ENCODE measurements at places on chromosomes 11 and 22. TPM values are rescaled to one million over a fixed set of nuclear protein-coding genes. Genes with fewer than 3 reads are reported as not detected.

DNA sequence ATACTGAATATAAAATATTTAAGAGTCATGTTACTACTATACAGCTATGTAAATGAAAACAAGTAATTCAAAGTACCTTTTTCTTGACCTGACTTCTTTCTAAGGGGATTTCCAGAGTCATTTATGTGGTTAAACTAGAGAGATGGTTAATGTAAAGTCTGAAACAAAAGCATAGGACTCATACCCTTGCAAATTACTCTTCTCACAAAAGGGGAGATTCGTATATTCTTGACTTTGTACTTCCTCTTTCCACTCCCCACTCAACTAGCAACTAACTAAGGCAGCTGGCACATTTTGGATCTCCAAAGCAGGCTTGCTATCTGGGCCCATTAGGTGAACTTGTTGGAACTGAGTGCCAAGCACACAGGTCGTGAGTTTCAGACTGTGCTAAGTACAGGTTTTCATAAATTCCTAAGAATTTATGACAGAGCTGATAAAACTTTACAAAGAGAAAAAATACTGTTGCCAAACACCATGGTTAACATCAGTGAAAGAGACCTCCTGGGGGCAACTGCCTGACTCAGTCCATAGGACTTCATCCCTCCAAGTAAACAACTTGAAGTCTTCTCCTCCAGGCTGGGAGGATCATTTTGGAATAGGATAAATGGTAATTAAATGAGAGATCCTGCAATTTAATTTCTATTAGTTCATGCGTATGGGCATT is 77.0 kb upstream of the DDI1 start:
- H3K4me3 ChIP-seq: no peak overlapping the region
- DNase-seq: no peak
- no peaks in the 10 kb centered on the region for H3K27me3 ChIP-seq
- H3K36me3 ChIP-seq: no peaks in the 10 kb centered on the region

GRCh38 chr11:83159902-83160865 is 3.3 kb downstream of the PCF11 start:
- peak overlapping the region; percentile 99 for H3K27ac ChIP-seq
- DNase-seq: no peak
- peaks cover 11% of the 10 kb centered on the region for H3K36me3 ChIP-seq

DNA sequence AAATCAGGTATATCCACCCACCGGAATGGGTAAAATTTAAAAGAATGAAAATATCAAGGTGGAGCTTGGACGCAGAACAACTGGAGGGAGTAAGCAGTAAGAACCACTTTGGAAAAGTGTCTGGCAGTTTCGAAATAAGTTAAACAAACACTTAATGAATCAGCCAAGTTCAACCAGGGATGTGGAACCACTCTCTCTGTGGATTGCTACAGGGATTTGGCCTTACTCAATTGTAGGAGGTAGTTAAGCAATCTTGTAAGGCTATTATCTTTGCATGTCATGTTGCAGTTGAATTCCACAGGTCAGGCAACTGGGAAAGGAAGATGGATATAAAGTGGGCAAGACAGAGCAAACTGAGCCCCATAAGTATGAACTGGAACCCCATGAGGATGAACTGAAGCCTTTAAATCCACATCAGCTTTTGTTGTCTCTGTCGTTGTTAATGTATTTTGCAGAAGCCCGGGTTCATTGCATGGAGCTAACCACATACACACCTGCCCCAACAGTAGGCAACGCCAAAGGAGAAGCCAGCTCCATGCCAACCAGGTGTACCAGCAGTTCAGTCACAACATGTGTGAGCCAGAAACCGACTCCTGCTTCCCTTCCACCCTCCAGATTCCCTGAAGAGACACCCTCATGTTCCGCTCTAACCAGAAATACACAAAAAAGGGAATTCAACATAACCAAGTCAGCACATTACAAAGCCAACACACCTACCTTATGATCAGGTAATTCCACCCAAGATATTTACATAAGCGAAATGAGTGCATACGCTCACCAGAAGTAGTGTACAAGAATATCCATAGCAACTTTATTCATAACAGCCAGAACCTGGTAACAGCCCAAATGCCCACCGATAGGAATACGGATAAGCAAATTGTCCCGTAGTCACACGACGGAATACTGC is 8.0 kb upstream of the SLC43A3 start:
- no peak for DNase-seq
- H3K4me1 ChIP-seq: no peaks in the 10 kb centered on the region
- no peaks in the 10 kb centered on the region for H3K27me3 ChIP-seq
- H3K27ac ChIP-seq: no peak overlapping the region
- H3K36me3 ChIP-seq: no peaks in the 10 kb centered on the region
- no peak overlapping the region for H3K4me3 ChIP-seq

Gene UPK3A
- not detected for total RNA-seq

Gene NOX4
- total RNA-seq: 125 TPM

Gene PDE2A
- 403 TPM for total RNA-seq

DNA sequence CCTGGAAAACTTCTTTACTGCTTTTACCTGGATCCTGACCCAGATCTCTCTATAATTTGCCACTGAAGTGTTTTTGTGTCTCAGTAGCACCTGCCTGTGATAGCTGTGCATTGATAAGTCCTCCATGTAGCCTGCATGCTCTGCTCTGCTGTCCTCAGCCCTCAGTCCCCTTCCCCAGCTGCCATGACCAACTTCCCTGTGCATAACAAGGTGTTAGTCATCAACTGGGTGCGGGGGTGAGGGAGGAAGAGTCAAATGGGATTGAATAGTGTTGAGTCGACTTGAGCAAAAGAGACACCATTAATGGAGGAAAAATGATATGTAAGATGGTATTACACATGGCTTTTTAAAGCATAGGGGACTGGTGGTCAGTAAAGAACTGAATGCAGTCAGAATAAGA is 92.2 kb upstream of the PLET1 start:
- DNase-seq: no peak
- no peaks in the 10 kb centered on the region for H3K27me3 ChIP-seq
- H3K36me3 ChIP-seq: no peaks in the 10 kb centered on the region

Gene NPTXR
- 46.3 TPM for total RNA-seq

Gene PANX2
- 0.32 TPM for total RNA-seq

DNA sequence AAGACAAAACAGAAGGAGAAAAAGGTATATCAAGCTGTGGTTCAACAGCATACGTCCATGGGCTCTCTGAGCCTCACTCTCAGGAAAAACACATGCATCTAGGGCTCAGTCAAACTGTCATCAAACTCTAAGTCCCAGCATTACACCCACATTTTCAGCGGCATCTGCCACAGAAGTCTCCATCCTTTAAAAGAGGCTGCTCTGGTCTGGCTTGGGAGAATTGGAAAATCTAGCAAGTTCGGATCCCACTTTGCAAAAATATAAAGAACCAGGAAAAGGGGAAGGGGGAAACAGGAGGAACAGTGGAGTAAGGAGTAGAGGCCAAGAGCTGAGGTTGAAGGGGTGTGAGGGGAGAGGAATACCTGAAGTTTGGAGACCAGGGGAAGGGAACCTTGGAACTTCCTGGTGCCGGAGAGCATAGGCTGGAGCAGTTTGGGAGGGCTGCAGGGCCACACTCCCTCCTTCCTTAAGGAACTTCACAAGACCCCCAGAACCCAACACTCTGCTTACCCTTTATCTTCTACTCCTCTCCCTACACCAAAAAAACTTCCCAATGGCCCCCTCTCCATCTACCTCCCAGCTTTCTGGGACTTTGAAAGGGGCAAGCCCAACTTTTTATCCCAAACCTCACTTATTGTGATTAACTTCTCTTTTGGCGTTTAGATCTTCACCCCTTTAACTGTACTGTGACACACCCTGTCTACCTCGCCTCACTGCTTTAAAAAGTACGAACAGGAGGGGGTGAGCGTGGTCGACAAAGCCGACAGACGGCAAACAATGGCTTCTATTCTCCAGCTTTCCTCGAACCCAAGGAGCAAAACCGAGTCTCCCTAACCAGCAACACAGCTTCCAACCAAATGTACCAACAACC is 4.0 kb downstream of the PAX6 start:
- H3K4me3 ChIP-seq: no peak overlapping the region
- H3K27ac ChIP-seq: no peak overlapping the region
- H3K27me3 ChIP-seq: peaks cover 72% of the 10 kb centered on the region
- H3K4me1 ChIP-seq: peaks cover 29% of the 10 kb centered on the region

Gene CEND1
- total RNA-seq: not detected

DNA sequence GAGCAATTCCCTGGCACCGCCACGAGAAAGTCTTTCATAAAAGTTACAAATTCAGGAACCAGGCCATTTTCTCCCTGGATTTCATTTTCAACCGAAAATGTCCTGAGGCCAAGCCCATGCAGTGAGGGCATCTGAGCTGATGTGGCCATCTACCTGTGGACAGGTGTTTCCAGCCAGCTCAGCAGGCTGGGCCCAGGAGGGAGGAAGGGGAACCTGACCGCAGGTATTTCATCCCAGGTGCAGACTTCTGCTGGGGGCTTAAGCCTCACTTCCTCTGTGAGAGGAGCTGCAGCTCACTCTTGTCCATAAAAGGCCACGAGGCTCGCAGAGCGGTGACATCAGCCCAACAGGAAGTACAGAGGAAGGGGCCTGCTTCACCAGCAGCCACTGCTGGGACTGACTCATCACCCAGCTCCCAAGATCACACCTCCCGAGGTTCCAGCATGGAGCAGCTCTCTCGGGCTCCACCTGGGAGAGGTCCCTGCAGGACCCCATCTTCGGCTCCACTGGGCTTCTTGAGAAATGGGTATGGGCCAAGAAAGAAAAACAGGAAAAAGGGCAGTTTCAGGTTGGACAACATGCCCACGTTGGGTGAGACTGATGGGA is 56.4 kb downstream of the MYH9 start:
- peak overlapping the region; percentile 40 for H3K4me3 ChIP-seq
- no peaks in the 10 kb centered on the region for H3K27me3 ChIP-seq

GRCh38 chr11:3927129-3927796 is 71.8 kb downstream of the STIM1 start:
- H3K4me1 ChIP-seq: no peaks in the 10 kb centered on the region
- no peak for DNase-seq
- H3K27ac ChIP-seq: no peak overlapping the region
- H3K36me3 ChIP-seq: no peaks in the 10 kb centered on the region

GRCh38 chr11:107682171-107682570 is 29.7 kb downstream of the SLN start:
- no peaks in the 10 kb centered on the region for H3K4me1 ChIP-seq
- no peak for DNase-seq
- no peak overlapping the region for H3K4me3 ChIP-seq
- no peaks in the 10 kb centered on the region for H3K36me3 ChIP-seq
- no peak overlapping the region for H3K27ac ChIP-seq
- no peaks in the 10 kb centered on the region for H3K27me3 ChIP-seq

DNA sequence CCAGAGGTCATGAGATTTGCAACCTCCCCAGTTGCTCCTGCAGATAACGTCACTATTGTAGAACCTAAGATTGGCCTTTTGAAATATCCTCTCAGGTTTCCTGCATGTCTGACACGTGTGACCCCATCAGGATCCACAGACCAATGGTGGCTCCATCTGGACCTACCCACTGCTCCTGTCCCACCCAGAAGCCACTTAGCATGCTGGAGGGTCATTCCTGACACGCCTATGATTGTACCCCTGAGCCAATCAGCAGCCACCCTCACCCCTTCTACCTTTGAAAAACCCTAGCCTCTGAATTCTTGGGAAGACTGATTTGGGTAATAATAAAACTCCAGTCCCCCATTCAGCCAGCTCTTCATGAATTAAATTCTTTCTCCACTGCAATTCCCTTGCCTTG is 20.1 kb upstream of the NARS2 start:
- DNase-seq: no peak
- no peaks in the 10 kb centered on the region for H3K27me3 ChIP-seq
- no peak overlapping the region for H3K4me3 ChIP-seq
- H3K27ac ChIP-seq: no peak overlapping the region
- H3K4me1 ChIP-seq: no peaks in the 10 kb centered on the region

DNA sequence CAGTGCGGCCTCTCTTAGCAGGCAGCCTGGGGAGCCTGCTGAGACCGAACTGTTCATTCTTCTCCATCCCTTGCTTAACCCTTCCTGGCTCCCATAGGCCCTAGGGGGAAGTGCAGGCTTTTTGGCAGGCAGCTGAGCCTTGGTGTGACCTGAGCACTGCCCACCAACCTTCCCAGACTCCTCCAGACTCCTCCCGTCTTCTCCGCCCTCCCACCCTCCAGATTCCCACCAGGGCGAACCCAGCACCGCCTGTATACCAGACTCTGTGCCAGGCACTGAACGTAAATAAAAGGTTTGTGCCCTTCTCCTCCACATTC is 7.9 kb downstream of the RELT start:
- no peaks in the 10 kb centered on the region for H3K36me3 ChIP-seq
- H3K4me1 ChIP-seq: no peaks in the 10 kb centered on the region
- no peak overlapping the region for H3K27ac ChIP-seq

- H3K36me3 ChIP-seq: peaks cover 17% of the 10 kb centered on the region
- no peak overlapping the region for H3K4me3 ChIP-seq
- peaks cover 8% of the 10 kb centered on the region for H3K4me1 ChIP-seq
- no peak overlapping the region for H3K27ac ChIP-seq
Measured at GRCh38 chr22:29146091-29146560, 59.6 kb upstream of the EMID1 start.

Gene MS4A3
- total RNA-seq: not detected

- no peak overlapping the region for H3K27ac ChIP-seq
- no peaks in the 10 kb centered on the region for H3K4me1 ChIP-seq
- H3K36me3 ChIP-seq: no peaks in the 10 kb centered on the region
- H3K4me3 ChIP-seq: no peak overlapping the region
- no peak for DNase-seq
Measured at GRCh38 chr22:34019190-34019845, 99.0 kb upstream of the LARGE1 start.

- no peaks in the 10 kb centered on the region for H3K4me1 ChIP-seq
- no peak overlapping the region for H3K27ac ChIP-seq
- H3K27me3 ChIP-seq: no peaks in the 10 kb centered on the region
- no peak for DNase-seq
- no peak overlapping the region for H3K4me3 ChIP-seq
- H3K36me3 ChIP-seq: no peaks in the 10 kb centered on the region
Measured at GRCh38 chr11:125743681-125744080, 2.4 kb upstream of the PATE1 start.

Gene YPEL1
- 1.1 TPM for total RNA-seq

Gene MOGAT2
- not detected for total RNA-seq

DNA sequence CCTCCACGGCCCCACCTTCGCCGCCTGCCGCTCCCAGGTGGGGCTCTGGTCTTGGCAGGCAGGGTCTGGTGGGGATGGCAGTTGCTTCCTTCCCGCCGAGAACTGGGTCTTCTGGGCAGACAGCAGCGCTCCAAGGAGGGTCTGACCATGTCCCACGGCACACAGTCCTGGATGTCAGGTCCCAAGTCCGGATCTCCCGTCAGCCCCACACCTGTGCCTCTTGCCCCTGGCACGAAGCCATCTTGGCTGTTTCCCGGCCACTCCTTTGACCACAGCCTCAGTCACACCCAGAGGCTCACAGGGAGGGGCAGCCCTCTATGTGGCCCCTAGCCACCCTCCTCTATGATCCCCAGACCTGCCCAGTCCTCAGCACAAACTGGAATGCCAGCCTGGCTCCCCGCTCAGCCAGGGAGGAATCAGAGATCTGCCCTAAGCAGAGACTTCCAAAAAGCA is 14.3 kb downstream of the MUC5B start:
- DNase-seq: no peak
- no peaks in the 10 kb centered on the region for H3K4me1 ChIP-seq
- H3K27me3 ChIP-seq: no peaks in the 10 kb centered on the region
- H3K27ac ChIP-seq: no peak overlapping the region
